ENCODE measurements at places on chromosomes 12 and 14.
A peak's percentile ranks its signal among the peaks of the same experiment; 100 is the strongest.

DNA sequence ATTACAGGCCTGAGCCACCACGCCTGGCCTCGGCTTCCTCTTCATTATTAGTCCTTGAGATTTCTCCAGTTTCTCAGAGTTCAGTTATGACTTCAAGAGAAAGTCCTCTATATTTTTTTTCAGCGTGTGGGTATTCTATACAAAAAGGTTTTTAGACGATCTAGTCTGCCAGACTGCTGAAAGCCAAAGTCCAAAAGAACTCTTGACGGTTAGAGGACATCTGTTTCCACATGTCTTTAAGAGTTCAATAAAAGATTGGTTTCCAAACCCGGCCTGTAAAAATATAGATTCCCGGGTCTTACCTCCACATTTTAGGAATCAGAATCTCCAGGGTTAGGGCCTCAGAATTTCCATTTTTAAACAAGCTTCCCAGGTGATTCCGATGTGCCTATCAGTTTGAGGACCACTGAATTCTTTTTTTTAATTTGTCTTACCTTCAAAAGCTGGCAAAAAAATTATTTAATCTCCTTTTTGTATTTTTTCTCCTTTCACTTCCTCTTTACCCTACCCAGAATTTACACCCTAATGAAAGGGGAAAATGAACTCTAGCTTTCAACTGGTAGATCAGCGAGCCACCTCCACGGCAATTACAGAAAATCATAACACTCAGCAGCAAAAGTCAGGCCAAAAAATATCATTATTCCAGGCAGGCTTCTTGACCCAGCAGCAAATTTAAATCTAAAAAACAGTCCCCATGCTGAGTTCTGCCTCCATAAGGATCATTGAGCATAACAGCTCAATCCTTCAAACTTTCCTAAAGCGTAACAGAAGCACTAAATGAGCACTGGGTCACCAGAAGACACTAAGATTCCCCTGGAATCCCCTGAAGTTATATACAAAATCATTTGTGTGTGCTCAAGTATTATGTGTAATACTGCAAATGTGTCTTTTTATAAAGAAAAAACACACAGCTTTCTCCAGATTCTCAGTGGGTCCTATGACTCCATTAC is 8.7 kb downstream of the NT5DC3 start:
- DNase-seq, result no peak

GRCh38 chr14:104562606-104563005 is 17.0 kb upstream of the C14orf180 start:
- no peak for DNase-seq

GRCh38 chr14:22865424-22866405 is 5.8 kb upstream of the LRP10 start:
- peak; percentile 40 for DNase-seq

DNA sequence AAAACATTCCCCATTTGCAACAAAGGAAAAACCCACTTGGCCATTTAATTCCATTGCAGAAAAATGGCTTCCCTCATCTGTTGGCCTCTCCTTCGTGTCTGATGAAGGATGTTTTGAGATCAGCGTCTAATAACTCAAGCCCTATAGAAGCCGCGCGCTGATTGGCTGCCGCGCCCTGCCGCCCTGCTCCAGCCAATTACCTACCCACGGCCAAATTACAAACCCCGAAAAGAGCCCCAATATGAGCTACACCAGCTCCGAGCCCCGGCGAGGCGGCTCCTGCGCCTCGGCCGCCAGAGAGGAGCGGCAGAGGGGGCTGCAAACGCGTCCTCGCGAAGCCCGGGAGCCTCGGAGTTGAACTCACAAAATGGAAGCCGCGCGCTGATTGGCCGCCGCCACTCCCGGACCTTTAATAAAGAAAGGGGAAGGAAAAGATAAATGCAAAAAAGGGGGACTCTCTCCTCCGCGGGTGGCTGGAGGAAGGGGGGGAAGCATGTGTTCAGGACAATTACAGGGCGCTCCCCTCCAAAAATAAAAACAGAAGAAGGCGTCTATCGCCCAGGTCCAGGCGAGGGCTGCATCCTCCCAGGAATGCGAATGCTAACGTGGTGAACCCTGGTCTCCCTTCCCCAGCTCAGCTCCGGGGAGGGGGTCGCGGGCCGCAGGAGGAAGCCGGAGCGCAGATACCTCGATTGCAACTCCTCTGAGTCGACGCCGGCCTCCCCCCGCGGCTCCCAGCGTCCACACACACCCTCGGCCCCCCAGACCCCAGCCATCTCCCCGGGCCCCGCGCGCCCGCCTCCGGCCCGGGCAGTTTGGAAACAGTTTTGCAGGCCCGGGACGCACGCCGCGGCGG is 738 bp upstream of the SETD1B start:
- peak; percentile 91 for DNase-seq

GRCh38 chr12:92468358-92469020 is 234.3 kb upstream of the PLEKHG7 start:
- DNase-seq, result no peak

- DNase-seq, result no peak
Observed at GRCh38 chr14:34438438-34438837, 23.6 kb downstream of the SPTSSA start.

GRCh38 chr12:24584032-24584675 is 364.7 kb downstream of the BCAT1 start:
- DNase-seq, result peak; percentile 58

DNA sequence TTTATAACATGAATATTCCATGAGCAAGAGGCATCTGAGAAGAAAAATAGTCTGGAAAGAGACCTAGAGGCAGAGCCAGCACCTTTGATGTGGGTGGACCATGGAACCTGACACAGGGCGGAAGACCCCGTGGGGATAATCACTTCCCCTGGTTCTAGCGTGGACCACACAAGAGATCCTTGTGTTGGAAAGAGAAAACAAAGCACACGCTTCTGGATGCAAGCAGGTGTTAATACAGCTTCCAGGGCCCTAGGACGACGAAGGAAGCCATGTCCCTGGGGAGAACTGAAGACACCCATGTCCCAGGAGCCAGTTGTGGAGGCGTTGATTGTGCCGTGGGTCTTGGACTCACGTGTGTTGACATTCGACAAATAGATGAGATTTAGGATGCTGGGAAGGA is 102.9 kb downstream of the ADGRD1 start:
- DNase-seq, result no peak

DNA sequence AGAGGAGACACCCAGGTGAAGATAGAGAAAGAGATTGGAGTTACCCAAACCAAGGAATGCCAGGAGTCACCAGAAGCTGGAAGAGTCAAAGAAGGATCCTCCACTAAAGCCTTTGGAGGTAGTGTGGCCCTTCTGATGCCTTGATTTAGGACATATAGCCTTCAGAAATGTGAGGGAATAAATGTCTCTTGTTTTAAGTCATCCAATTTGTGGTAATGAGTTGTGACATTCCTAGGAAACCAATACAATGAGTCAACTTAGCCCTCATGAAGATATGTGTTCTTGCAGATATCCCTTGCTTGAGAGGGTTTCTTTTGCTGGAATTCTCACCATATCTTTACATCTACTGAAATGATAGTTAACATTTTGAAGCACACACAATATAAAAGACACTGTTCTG is 58.8 kb downstream of the CCER1 start:
- no peak for DNase-seq

- no peak for DNase-seq
Observed at GRCh38 chr12:77064896-77065360, 441 bp downstream of the E2F7 start.

All from inflammatory macrophage treated with lipopolysaccharide for 1 hour (primary cell).